EH (cell line): ENCODE measurements at places on chromosomes 4 and X.

DNA sequence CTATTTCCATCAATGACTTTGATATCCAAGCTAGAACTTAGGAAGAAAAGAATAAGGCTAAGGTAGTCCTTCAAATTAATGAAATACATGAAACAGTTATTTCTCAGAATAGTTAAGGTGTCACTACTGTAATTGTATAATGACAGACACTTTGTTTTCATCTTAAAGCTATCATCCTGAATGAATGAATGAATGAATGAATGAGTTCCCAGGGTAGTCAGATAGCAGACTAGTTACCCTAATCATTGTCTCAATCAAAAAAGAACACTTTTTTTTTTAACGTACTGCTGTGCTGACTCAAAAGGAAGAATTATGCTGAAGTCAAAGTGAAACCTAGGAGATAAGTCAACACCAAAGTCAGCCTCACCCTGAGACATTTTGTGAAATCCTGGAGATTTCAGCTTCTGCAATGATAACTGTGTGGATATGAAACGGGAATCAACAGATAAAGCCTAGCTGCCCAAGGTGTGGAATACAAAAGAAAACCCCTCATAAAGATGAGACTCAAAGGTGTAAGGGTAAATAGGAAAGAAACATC, 68.3 kb upstream of the CNKSR2 start:
- no peak for DNase-seq

GRCh38 chrX:9902656-9903055, 64.5 kb upstream of the CLDN34 start:
- DNase-seq, result no peak

DNA sequence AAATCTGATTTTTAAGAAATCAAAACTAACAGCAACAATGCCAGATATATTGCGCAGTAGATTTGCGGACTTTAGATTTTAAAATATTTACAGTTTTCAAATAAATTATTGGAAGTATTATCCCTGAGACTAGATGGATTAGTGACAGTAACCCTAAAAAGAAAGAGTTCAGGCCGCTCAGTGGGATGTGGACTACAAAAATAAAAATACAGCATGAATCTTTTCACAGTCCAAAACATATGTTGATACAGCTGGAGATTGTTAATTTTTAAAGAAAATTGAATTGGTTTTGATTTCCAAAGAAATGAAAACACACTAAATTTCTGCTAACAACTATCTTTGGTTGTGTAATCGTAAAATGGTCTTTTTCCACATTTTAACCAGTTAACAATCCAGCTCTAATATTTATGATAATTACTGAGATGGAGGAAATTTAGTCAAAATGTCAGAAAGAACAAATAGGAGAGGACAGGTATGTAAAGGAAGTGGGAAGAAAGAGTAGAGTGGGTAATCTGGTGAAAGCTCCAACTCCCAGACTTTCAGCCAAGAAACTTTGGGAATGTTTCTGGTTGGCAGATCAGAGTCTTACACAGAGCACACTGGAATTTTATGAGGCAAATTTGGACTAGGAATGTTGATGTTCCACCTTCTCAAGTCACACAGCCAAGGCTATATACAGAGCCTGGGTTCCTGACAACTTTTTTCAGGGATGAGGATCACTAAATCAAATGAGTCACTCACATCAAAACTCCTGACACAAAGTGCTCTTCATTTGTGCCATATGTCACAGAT, 15.1 kb downstream of the C4orf36 start:
- peak; percentile 49 for DNase-seq

- no peak for DNase-seq
These were observed 34.0 kb downstream of the HS6ST2 start for GRCh38 chrX:132924426-132924825.

DNA sequence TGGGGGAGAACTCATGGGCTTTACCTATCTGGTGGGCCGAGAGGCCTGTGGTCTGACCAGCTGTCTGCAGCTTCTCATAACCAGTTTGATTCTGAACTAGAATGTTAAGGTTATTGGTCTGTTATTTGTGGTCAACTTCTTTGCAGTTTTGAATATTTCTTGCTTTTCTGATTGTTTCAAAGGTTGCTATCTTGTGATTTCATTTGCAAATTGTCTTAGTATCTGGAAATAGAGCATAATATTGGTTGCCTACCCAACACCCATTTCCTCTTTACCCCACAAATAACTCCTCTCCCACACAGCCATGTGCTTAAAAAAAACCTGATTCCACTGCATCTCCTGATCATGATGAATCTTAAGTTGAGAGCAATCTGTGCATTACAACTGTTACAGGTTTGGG, 39.1 kb upstream of the BMP2K start:
- DNase-seq, result no peak

DNA sequence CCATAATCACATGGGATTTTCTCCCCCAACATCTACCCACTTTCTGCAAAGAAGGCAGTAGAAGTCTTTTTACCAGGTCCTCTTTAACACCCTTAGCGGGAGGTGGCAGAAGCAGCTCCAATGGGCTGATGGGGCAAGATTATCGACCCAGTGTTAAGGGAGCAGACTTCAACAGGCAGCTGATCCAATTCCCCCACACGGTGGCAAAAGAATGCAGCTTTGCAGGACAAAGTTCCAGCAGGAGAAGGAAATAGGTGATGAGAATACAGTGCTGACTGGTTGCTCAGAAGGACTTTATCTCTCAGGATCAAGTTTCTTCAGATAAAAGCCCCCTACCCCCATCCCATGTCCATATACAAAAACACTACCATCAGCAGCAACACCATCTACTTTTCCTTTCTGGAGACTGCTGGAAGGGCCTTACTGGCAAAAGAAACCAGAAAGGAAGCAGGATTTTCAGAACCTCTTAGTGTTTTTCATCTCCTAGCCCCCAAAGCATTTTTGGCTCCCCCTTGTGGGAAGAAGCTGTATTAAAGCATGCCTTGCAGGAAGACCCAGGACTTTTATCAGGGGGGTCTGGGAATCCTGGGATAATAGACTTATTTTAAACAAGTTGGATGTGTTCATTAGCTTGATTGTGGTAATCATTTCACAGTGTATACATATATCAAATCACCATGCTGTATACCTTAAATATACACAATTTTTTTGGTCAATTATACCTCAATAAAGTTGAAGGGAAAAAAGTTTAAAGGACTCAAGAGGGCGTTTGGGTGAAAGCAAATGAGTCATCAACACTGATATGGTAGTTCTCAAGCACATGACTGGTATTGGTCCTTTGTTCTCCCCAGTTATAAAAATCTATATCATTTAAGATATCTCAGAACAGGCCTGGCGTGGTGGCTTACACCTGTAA, 146.4 kb downstream of the GPC3 start:
- DNase-seq, result peak; percentile 28

DNA sequence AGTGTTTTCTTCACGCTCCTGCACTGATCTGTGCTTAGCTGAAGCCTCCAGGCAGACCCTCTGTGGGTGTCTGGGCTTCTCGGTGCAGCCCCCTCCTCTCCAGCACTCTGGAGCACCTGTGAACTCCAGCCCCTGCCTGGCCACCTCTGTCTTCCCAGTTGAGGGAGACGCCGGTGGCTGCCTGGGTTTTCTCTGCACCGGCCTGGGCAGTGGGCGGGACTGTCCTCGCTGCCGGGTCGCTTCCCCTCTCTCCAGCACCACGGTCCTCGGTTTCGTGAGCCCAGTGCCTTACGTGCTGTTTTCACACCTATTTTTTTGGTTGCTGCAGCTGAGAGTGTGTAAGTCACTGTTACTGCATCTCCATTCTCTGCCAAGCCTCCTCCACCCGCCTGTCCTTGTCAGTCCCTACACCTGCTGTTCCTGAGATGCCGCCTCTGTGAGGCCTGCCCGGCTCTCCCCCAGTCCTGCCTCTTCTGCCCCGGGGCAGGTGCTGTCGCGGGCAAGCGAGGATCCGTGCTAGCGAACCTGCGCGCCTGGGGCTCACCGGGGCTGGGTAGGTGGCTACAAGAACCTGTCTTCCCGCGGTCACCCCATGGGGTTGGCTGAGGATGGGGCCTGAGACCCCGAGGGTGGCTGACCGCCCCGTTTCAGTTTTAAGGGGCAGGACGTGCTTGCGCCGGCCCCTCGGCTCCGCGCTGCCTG, 2.4 kb upstream of the FGFRL1 start:
- DNase-seq, result peak; percentile 21

- DNase-seq, result no peak
These were observed 53.1 kb upstream of the SPRY1 start for GRCh38 chr4:123343400-123344041.
